ENCODE measurements at places on chromosomes 13 and 19.
A peak's percentile ranks its signal among the peaks of the same experiment; 100 is the strongest.

- DNase-seq = no peak
Observed at GRCh38 chr13:28659621-28659970, 666 bp downstream of the POMP start.

- DNase-seq = peak; percentile 76
Observed at GRCh38 chr13:76225815-76226489, 589.8 kb downstream of the LMO7 start.

DNA sequence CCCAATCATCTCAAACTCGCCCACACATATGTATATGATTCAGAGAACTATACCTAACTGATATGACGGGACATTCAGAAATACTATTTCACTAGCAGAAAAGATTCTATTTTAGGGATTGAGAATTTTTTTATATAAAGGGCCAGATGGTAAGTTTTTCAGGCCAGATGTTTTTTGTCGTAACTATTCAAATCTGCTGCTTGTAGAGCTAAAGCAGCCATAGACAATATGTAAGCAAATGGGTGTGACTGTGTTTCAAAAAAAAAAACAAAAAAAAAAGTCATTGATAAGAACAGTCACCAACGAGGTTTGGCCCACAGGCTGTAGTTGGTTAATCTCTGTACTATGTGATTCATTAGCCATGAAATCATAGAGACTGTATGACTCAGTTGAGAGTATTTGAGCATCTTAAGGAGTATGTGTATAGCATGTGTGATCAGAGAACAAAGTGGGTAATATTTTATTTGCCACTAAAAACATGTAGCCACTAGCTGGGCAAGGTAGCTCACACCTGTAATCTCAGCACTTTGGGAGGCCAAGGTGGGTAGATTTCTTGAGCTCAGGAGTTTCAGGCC, 2724.7 kb downstream of the PCDH9 start:
- no peak for DNase-seq

DNA sequence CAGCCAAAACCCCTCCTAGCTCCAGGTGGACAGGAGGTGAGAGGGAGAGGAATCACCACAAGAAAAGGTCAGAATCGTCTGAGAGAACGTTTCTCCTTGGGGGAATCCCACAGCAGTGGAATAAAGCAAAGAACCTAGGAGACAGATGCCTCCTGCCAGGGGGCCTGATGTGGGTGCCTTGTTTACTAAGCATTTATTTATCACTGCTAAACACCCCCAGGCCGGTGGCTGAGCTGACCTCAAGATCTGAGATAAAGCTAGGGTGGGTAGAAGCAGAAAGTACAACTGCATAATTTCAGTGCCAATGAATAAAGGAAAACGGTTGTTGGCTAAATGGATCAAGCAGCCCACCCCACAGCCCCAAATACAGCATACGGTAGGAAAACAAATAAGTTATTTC, 33.9 kb upstream of the ATP11A start:
- DNase-seq = no peak

DNA sequence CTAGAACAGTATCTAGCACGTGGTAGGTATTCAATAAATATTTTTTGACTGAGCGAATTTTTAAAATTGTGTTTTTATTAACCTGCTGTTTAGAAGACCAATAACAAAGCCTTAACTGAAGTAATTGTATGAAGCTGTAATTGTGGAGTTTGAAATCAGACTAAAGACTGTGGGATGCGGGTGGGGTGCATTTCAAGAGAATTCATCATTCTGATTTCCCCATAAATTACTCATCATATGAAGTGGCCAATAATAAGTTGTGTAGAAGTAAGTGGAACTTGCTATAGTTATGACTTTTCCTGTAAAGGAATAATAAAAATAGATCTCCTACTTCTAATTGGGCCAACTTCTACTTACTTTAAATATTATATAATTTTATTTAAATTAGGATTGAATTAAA, 449.3 kb downstream of the PCDH9 start:
- no peak for DNase-seq

DNA sequence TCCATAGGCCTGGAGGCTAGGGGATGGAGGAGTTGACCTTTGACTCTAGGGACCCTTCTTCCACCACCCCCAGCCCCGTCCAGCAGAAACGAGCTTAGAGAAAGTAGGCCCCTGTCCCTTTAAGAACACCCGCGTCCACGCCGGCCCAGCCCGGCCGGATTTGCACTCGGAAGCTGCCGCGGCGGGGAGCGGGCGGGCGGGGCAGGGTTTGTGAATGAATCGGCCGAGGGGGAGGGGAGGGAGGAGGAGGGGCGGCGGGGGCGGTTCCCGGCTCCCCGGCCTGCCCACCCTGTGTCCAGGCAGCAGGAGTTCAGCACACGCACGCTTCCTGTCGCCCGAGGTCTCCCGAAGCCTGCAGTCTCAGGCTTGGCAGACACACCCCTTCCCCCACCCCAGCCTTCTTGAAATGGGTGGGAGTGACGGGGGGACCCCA, 1.5 kb downstream of the UNC13A start:
- DNase-seq = no peak

GRCh38 chr19:55601084-55601483, 996 bp downstream of the ZNF524 start:
- DNase-seq = no peak

GRCh38 chr19:38317104-38317612, 1.4 kb upstream of the YIF1B start:
- DNase-seq = no peak

DNA sequence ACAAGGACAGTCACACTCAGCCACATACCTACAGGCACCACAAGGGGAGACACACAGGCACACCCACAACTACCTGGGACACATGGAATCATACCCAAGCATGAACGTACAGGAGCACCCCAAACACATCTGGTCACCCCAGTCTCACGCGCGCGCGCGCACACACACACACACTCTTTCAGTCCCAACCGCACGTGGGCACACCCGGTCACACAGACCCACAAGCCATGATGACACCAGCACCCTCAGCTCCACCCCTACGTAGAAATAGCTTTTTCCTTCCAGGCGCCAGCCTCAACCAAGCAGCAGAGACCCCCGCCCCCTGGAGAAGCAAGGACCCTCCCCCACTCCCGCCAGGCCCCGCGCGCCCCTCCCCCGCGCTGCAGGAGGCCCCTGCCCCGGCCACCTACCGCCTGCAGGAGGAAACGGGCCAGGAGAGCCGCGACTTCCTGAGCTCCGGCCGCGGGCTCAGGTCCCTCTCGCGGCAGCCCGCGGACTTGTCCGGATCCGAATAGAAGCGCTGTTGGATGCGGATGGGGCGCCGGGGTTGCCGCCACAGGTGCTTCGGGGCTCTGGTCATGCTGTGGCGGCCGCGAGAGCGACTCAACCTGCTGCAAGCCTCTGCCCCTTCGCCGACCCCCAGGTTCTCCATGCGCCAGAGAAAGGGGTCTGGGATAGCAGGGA, 6.4 kb upstream of the PDE4C start:
- no peak for DNase-seq

GRCh38 chr19:56066152-56067023, 54.7 kb downstream of the ZNF787 start:
- DNase-seq = no peak

GRCh38 chr13:95533545-95534160, 18.9 kb upstream of the CLDN10 start:
- no peak for DNase-seq

GRCh38 chr19:16104722-16105121, 7.0 kb upstream of the RAB8A start:
- DNase-seq = no peak

Measured in brain pericyte (primary cell).